ENCODE measurements at places on chromosomes 4 and X. TPM values are rescaled to one million over a fixed set of nuclear protein-coding genes. Genes with fewer than 3 reads are reported as not detected.

The SLC10A6 gene
- 0.47 TPM for total RNA-seq

The CFI gene
- total RNA-seq, result 1.8 TPM

The CLOCK gene
- 10.7 TPM for total RNA-seq

The CLCN4 gene
- total RNA-seq, result 5.4 TPM

The FMR1NB gene
- not detected for total RNA-seq

The SPIN4 gene
- total RNA-seq, result 2.1 TPM

The UGT2B15 gene
- not detected for total RNA-seq

The SORCS2 gene
- total RNA-seq, result 0.79 TPM

The HTR2C gene
- total RNA-seq, result not detected

The ADGRG4 gene
- not detected for total RNA-seq

The VGLL1 gene
- total RNA-seq, result not detected

The PF4V1 gene
- total RNA-seq, result 1.9 TPM

The DHRSX gene
- 44.6 TPM for total RNA-seq

The ETDA gene
- not detected for total RNA-seq

The GYG2 gene
- total RNA-seq, result 2.6 TPM

The CSN1S1 gene
- total RNA-seq, result not detected

The DNAAF6 gene
- not detected for total RNA-seq

The CCNB3 gene
- 0.63 TPM for total RNA-seq

The HELT gene
- total RNA-seq, result not detected

The TCEAL9 gene
- 148 TPM for total RNA-seq

The LANCL3 gene
- total RNA-seq, result not detected

The CD99L2 gene
- total RNA-seq, result 38.1 TPM

The COL25A1 gene
- total RNA-seq, result 0.34 TPM

The SPANXN5 gene
- not detected for total RNA-seq

The NPY2R gene
- total RNA-seq, result not detected

The C4orf36 gene
- total RNA-seq, result 2.1 TPM
